ENCODE measurements at places on chromosomes 4 and X.

DNA sequence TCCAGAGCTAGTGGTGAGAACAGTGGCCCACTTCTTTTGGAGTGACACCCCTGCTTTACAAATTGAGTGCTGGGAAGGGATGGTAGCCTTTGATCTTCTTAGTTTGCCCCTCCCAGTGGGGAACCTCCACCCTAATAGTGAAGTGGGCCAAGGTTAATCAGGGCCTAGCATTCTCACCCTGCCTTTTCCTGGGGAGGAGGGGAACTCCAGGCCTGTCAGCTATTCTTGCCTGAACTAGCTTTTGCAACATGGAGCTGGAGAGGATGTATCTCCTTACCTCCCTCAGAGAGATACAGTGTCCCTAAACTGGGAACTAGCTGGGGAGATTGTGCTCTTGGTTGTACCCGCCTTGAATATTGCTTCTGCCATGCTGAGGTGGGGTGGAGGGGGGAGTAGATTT lies 20.6 kb downstream of the PHKA1 start:
- no peaks in the 10 kb centered on the region for H3K27me3 ChIP-seq
- no peaks in the 10 kb centered on the region for H3K4me1 ChIP-seq
- no peak overlapping the region for H3K27ac ChIP-seq
- no peak overlapping the region for H3K4me3 ChIP-seq
- DNase-seq, result no peak

DNA sequence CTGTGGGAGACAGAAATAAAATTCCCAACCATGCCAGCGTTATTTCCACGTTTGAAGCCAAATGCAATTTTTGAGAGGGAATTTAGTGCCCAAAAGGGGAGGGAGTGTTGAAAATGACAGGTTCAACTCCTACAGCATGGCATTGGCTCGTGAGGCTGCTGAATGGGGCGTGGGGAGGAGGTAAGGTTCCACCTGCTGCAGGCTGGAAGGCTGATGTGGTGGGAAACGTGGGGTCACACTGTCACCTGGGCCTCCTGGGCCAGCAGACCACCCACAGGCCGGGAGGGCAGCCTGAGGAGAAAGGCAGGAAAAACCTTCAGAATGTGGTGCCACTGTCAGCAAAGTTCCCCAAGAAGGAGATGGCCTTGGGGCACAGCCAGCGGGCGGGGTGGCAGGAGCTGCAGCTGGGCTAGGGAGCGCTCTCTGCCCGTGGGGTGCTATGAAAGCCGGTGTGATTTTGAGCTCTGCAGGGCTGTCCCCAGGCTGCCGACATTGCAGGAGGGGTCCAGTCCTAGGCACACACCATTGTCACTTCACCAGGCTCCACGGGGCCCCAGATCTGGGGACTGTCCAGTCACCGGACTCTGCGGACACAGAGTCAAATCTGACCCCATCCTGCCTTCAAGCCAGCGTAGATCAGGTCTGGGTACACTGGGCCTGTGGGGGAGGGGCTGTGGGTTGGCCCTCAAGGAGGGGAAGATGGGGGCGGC lies 19.6 kb downstream of the MSANTD1 start:
- H3K36me3 ChIP-seq, result no peaks in the 10 kb centered on the region
- DNase-seq, result no peak
- H3K27me3 ChIP-seq, result no peaks in the 10 kb centered on the region

DNA sequence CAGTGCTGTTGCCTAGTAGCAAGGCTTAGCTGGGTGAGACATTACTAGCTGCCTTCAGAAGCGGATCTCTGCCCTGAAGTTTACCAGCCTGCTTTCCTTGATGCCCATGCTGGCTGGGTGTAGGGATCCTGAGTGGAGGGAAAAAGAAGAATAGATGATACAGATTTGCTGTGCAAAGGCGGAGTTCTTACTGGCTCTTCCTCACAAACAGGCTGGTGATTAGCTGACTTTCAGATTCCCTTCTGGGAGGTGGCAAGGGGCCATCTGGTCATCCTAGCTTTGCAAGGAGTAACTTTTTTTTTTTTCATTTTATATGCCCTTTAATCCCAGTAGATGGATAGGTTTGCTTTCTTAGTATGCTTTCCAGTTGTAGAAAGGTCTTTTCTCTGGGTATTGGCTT lies 44.8 kb downstream of the SMARCA5 start:
- no peaks in the 10 kb centered on the region for H3K27me3 ChIP-seq
- no peak overlapping the region for H3K27ac ChIP-seq
- DNase-seq, result no peak
- H3K4me3 ChIP-seq, result no peak overlapping the region

GRCh38 chrX:74523870-74524735 lies 90.3 kb downstream of the RLIM start:
- no peak overlapping the region for H3K27ac ChIP-seq
- H3K4me1 ChIP-seq, result no peaks in the 10 kb centered on the region
- peaks cover 5% of the 10 kb centered on the region for H3K36me3 ChIP-seq
- no peaks in the 10 kb centered on the region for H3K27me3 ChIP-seq
- H3K4me3 ChIP-seq, result no peak overlapping the region

- DNase-seq, result no peak
- peaks cover 23% of the 10 kb centered on the region for H3K36me3 ChIP-seq
- no peak overlapping the region for H3K4me3 ChIP-seq
- no peaks in the 10 kb centered on the region for H3K27me3 ChIP-seq
- H3K27ac ChIP-seq, result no peak overlapping the region
- H3K4me1 ChIP-seq, result no peaks in the 10 kb centered on the region
Measured at GRCh38 chr4:56475917-56476316, 8.5 kb downstream of the SRP72 start.

DNA sequence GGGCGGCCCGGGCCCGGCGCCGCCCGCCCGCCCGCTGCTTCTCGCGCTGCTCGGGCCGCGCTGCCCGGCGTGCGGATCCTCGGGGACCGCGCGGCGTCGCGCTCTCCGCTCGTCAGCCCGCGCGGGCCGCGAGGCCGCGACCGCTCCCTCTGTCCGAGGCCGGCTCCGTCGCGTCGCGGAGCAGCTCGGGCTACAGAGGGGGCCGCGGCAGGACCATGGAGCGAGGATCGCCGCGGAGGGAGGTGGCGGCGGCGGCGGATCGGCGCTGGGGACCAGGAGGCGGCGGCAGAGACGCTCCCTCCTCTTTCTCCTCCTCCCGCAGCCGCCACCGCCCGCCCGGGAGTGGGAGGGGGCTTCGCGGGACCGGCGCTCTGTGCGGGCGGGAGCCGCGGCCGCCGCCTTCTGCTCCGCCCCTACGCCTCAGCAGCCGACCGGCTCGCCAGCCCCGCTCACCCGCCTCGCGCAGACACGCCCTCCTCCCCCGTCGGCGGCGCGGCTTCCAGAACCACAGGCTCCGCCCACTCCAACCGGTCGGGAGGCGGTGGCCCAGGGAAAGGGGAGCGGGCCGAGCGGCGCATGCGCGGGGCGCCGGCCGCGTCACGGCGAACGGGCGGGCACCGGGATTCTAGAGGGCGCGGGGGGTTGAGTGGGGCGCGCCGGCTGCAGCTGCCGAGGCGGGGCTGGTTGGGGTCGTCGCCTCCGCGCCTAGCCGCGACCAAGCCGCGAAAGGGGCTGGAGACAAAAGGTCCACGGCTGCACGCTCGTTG lies at the start of gene CASK:
TSS of gene CASK (minus strand) at position 344 of the 767 bp plus-strand sequence. CDS start 566 bp downstream, outside the sequence.
- H3K27ac ChIP-seq, result peak within 1 kb of the TSS; percentile 85
- no peaks in the 10 kb centered on the region for H3K36me3 ChIP-seq
- H3K4me3 ChIP-seq, result peak within 1 kb of the TSS; percentile 87

DNA sequence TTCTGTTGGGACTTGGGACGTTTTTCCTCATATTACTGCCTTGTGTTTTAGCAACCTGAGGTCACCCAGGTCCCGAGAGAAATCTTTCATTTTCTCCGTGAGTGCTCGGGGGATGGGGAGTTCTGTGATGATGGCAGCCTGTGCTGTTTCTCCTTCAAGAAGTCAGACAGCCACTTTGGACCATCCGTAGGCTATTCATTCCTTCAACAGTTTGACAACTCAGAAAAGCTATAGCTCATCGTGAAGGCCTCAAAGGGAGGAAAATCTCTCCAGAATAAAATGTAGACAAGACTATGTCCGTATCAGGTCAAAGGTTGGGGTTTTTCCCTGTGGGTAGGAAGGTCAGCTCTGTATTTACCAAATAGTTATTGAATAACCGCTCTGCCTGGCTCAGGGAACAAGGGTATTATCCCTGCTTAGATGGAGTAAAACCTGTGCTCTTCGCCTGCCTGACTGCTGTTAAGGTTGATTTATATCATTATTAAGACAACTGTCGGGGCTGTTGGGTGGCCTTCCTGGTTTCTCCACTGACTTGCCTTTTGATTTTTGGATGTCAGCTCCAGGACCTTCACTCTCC lies 36.6 kb downstream of the FAM114A1 start:
- peaks cover 2% of the 10 kb centered on the region for H3K4me1 ChIP-seq
- H3K27ac ChIP-seq, result peak overlapping the region; percentile 17
- no peak overlapping the region for H3K4me3 ChIP-seq
